ENCODE measurements at places on chromosomes 2 and 18.

DNA sequence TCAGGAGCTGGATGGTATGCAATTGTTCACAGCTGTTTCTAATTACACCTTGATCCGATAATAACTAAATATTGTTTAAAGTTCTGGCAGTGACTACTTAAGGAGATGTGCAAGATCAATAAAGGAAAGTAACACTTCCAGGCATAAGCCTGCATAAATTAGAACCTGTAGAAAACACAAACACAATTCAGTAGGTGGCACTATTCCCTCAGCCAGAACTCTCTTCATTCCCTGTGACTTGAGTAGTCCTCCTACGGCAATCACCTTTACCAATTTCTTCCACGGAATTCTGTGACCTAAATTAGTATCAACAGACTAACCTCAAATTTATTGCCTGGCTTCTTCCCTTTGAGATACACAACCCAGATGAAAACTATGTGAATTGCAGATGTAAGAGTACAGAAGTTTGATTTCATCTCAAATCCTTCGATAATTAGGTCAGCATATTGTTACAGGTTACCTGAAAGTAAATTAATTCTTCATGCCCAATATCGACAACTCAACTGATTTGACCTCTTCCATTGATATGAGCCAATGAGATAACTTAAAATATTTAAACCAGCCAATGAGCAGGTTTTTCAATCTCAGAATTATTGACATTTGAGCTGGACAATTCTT is 137.8 kb downstream of the PID1 start:
- DNase-seq = peak; percentile 73

- no peak for DNase-seq
Measured at GRCh38 chr2:71790226-71791060, 337.1 kb downstream of the DYSF start.

DNA sequence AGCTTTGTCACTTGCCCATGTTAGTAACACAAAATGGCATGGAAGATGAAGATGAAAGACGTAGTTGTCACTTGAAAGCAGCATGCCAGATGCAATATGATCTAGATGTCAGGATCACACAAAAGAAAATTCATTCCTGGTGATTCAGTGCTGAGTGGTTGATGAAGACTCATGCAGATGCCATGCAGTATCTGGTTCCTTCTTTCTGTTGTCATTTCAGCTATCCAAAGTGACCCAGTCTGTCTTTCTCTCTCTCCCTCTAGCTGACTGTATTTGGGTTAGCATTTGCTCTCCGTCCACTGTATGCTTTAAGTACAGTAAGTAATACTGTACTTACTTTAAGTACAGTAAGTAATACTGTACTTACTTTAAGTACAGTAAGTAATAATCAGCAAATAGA is 50.4 kb downstream of the TTN start:
- DNase-seq = peak; percentile 78

- peak; percentile 29 for DNase-seq
Measured at GRCh38 chr2:225104971-225105370, 62.7 kb upstream of the DOCK10 start.

DNA sequence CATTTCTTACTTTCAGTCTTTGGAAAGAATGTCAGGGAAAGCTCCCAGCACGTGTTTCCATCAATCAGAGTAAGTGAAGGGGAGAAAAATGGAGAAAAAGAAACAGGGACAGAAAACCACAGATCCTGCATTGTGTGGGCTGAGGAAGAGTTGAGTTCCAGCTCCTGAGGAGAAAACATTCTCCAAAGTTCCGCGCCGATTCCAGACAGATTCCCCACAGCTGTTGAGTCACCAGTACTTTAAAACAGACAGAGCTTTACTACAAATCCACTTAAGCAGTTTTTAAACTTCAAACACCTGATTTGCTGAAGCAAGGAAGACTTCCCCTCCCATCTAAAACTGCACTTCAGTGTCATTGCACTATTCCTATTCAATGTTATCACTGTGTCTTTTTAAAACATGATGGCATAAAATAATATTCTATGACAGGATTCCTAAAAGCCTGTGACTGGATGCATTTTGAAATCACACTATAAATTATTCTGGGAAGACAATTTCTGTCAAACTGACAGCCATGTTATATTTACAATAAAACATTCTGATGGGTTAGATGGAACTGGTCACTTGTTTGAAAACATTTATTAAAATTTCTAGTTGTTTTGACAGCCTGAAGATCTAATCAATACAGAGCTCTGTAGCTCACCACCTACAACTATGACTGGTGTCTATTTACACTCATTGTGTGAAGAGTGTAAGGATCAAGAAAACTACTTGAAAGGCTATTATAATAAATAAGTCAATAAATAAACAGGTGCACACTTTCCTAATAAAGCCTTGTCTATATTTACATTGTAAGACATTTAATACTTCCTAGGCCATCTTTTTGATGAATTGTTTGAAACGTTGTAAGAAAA is 40.9 kb downstream of the TCF4 start:
- DNase-seq = peak; percentile 19

- DNase-seq = no peak
Measured at GRCh38 chr2:142983174-142983573, 105.7 kb downstream of the KYNU start.

- no peak for DNase-seq
Measured at GRCh38 chr2:156511803-156512202, 75.6 kb downstream of the GPD2 start.

DNA sequence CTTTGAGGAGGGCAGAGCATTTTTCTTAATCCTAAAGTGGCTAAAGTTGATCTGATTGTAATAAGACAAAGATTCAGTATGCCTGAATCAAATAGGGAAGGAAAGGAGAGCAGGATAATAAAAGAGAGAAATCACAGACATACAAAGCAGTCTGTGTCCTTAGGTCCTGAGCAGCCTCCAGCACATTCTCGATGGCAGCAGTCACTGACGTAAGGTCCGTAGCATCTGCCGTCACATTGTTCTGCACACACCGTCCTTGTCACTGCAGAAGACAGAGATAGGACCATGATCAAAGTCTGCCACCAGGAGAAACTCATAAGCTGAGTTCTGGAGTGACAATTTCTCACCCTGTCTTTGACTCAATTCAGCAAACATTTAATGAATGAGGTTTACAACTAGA is 813.7 kb downstream of the ERBB4 start:
- no peak for DNase-seq

DNA sequence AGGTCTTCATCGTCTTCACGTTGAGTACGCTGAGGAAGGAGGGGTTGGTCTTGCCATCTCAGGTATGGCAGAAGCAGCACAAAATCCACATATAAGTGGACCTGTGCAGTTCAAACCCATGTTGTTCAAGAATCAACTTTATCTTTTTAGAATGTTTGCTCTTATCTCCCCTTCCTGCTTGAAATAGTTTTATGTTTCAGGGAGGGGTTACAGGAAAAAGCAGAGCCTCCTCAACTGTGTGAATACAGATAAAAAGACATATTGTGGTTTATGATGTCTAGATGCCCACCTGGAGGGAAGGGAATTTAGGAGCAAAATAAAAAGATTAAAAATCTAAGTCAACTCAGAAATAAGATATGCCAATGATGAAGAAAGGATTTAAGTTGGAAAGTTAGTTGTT is 75.9 kb downstream of the VRK2 start:
- no peak for DNase-seq

- DNase-seq = no peak
Measured at GRCh38 chr2:240453461-240454105, 18.1 kb downstream of the GPC1 start.

DNA sequence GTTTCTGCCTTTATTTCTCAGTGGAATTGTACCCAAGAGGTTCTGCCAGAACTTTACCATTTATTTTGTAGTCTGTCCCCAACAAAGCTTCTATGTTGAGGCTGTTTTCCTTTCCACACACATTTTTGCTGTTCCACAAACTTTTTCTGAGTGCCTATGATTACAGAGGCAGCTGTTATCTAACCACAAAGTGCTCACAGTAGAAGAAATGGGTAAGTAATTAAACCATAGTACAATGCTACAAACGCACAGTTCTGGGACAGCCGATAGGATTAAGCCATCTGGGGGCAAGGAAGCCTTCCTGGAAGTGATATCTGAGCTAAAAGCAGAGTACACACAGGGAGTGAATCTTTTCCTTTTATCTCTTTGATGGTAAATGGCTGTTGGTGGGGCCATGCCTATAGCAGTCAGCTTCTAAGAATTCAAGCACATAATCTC is 3.9 kb upstream of the MGAT4A start:
- no peak for DNase-seq

DNA sequence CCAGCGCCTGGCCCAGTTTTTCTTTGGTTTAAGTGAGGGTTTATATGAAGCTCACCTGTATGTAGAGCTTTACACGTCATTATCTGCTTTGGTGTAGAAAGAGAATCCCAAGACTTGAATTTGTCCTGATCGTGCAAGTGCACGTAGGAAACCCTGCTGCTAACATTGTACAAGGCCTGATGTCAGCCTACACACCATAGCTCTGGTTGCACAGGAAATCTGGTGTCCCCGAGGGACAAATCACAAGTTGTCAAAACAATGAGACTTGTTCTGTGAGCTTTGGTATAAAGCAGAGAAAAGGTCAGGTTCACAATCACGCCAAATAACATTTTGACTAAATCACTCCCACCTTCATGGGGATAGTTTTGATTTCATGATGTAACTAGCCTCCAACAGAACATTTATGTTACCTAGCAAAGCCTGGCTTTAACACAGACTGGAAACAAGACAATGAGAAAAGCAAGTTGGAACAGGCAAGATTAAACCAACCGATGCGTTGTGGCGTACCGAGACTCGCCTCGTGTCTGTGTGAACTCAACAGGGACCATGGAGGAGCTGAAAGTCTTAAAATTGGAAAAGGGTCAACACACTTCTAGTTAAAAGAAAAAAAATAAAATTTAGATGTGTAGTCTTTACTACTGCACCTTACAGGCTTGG is 41.4 kb downstream of the ZAP70 start:
- DNase-seq = peak; percentile 85

DNA sequence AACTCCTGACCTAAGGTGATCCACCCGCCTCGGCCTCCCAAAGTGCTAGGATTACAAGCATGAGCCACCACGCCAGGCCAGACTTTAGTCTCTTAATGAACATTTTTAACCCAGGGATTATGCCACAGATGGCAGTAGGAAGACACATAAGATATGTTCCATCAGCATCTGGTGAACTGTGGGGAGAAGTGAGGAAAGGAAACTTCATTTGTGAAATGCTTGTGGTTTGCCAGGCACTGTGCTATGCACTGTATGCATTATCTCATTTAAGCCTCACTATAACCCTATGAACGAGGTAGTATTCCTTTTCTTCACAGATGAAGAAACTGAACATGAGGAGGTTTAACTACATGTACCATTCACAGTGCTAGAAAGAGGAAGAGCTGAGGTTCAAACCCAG is 29.3 kb downstream of the PTRHD1 start:
- no peak for DNase-seq

GRCh38 chr2:146024212-146024743 is 1504.4 kb upstream of the ZEB2 start:
- DNase-seq = no peak

DNA sequence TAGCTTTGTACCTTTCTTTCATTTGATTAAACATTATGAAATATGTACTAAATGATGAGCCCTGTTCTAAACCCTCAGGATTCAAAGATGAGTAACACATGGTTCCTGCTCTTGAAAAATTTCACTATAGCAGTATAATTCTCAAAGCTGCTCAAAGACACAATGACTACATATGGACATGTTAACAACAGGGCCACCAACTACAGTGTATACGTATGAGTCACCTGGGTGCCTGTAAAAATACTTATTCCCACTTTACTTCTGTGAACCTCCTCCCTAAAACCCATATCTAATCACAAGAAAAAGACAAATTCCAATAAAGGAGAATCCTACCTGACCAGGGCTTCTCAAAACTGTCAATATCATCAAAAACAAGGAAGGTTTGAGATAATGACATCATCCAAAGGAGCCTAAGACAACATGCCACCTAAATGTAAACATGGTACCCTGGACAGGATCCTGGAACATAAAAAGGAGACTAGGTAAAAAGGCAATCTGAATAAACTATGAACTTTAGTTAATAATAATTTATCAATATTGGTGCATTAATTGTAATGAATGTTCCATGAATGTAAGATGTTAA is 84.7 kb downstream of the FAM161A start:
- peak; percentile 40 for DNase-seq

GRCh38 chr18:58512648-58513588 is 116.0 kb downstream of the ALPK2 start:
- DNase-seq = no peak

DNA sequence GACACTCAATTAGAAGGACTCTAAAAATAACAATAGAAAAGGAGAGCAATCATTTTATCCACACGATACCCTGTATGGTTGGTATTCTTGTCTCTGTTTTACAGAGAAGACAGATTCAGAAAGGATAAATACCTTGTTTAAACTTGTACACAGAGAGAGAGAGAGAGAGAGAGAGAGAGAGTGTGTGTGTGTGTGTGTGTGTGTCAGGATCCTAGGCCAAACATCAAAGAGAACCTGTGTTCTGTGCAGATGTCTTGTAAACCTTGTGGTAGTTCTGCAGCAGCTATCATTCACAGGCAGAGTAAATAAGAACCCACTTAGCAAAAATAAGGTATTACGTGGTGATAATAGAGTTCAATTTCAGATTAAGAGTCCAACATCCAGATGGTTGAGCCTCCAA is 4.3 kb upstream of the CRIM1 start:
- DNase-seq = no peak

DNA sequence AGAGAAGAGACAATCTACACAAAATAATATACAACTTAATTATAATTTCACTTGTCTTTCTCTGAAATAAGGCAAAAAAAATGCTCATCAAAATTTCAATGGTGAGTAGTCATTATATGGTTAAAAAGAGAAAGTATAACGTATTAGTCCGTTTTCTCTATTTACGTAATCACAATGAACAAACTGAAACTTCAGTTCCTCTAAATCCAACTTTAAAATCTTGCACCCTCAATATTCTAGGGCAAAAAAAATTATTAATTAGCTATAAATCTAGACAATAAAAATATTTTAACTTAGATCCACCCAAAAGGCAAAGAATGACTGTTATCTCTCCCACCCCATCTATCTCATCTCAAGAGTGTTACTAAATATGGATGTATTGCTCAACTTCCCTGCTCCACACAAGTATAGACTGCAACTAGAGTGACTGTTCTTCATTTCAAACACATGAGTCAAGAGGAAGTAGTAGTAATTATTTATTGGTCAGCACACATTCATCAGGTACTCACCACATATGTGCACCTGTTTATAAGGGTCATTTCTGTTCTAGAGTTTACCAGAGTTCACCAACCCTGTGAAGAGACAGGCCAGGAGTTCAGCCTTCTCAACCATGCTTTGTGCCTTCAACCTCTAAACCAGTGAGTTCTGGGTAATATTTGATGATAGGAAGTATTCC is 36.4 kb downstream of the STK39 start:
- peak; percentile 99 for DNase-seq

DNA sequence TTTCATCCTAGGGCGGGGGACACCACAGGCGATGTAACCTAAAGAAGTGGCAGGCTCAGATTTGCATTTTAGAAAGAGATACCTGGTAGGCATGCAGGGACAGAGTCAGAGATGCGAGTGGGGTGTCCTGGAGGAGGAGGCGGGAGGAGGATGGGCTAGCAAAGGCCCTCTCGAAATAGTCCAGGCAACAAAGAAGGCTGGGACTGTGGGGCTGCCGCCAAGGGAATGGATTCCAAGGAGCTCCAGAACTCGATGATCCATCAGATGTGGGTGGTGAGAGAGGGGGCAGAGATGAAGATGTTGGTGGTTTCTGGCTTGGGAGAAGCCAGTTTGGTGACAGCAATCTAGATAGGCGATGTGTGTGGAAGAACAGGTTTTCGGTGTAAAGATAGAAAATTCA is 12.5 kb upstream of the INPP5D start:
- no peak for DNase-seq

- DNase-seq = peak; percentile 58
Measured at GRCh38 chr18:59501920-59502273, 142.8 kb upstream of the LMAN1 start.

- DNase-seq = peak; percentile 6
Measured at GRCh38 chr2:122873951-122874350, 1118.5 kb downstream of the TSN start.

Data from bronchial epithelial cell (primary cell).